CD8-positive, alpha-beta T cell (primary cell): ENCODE measurements at places on chromosomes 3 and 15.

DNA sequence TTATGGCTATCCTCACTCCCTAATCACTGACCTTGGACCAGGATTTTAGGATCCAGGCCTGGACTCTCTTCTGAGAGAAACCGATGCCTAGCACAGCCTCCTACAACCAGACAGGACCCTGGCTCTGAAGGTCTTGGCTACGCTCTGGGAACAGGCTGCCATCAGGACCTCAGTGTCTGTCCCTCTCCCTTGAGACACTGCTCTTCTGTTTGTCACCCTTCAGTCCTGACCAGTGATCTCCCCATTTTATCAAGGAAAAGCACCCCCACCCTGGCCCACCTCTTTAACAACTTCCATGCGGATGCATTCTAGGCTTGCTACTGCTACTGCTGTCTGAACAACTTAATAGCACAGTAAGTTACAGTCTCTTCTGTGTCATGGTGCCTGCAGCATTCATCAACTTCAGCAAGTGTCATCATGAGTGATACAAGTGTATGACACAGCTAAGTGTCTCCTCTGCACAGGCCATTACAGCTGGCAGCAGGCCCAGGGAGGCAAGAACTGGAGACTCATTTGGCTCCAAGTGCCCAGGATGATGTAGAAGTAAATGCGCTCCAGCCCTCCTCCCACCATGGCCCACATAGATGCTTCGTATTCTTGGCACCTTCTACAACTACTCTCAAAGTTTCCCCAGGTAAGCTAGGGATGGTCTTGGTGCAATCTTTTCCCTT is 302.4 kb downstream of the EPHB1 start:
- DNase-seq = no peak

- no peak for DNase-seq
Measured at GRCh38 chr3:149781741-149782140, 10.6 kb downstream of the ANKUB1 start.

GRCh38 chr3:101484805-101485620 is 28.0 kb downstream of the SENP7 start:
- no peak for DNase-seq

DNA sequence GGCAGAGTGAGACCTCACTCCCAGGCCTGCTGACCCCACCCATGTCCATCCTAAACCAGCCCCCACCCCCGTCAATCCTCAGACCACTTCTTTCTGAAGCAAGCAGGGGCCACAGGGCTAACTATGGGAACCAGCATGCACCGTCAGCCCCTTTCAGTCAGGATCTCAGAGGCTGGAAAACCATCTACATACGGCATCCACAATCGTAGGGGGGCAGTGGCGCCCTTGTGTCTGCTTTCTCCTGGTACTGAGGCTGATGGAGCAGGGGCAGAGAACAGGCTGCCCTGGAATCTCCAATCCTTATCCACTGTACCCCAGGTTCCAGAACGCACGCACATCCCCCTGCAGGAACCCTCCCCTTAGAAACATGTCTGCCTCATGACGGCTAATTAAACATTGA is 56.6 kb downstream of the XXYLT1 start:
- no peak for DNase-seq

- DNase-seq = no peak
Measured at GRCh38 chr3:149402481-149402880, 25.0 kb upstream of the TM4SF1 start.

GRCh38 chr3:6560259-6560658 is 300.7 kb upstream of the GRM7 start:
- no peak for DNase-seq

DNA sequence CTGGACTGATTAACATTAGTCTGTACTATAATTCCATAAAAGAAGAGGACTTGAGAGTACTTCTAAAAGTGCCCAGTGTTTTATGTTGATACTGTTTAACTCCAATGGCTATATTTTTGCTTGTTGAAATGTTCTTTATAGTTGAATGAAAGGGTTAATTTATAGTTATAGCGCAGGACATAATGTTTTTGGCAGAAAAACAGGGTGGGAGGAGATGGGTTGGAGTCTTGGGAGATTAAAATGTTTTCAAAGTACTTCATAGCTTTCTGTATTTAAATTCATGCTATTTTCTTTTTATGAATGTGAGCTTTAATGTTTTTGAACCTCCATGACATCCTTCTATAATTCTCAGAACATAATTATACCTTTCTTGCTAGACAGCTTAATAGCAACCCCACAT is 108.2 kb downstream of the CNTN3 start:
- DNase-seq = no peak

GRCh38 chr3:18634461-18634860 is 209.3 kb upstream of the SATB1 start:
- DNase-seq = no peak

- no peak for DNase-seq
Measured at GRCh38 chr15:69026355-69026754, 11.9 kb downstream of the NOX5 start.

DNA sequence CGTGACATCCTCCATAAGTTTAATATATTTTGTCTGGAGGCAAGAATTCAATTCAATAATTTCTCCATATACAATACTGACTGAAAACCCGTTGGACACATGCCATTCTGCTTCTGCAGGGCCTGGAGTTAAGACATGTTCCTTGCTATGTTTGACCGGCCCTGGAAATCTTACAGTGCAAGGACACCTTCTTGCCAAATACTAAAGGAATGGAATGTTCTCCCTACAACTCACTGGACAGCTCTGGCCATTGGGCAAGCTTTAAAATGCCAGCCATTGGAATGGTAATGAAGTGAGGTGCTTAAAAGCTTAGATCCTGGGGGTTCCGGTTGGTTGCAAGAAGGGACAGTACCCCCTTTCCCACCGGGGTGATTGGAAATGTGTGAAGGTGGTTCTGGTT is 329.8 kb upstream of the PROK2 start:
- no peak for DNase-seq

DNA sequence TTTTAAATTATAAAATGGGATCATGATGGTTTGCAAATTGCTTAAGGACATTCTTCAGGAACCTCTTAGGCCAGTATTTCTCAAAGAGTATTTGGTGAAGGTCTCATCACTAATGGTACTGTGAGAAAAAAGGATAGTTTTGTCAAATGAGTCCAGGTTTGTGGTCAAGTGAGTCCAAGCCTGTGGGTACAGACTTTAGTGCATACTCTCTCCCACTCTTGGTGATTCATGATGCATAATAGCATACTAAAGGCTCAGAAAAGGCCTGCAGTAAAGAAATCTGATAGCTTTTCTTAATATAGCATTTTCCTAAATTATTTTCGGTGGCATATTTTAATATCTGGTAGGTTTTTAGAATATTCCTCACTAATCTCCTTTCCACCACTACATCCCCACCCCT is 20.0 kb downstream of the BOC start:
- no peak for DNase-seq
